ENCODE measurements at places on chromosomes 13 and 19.
A peak's percentile ranks its signal among the peaks of the same experiment; 100 is the strongest.

DNA sequence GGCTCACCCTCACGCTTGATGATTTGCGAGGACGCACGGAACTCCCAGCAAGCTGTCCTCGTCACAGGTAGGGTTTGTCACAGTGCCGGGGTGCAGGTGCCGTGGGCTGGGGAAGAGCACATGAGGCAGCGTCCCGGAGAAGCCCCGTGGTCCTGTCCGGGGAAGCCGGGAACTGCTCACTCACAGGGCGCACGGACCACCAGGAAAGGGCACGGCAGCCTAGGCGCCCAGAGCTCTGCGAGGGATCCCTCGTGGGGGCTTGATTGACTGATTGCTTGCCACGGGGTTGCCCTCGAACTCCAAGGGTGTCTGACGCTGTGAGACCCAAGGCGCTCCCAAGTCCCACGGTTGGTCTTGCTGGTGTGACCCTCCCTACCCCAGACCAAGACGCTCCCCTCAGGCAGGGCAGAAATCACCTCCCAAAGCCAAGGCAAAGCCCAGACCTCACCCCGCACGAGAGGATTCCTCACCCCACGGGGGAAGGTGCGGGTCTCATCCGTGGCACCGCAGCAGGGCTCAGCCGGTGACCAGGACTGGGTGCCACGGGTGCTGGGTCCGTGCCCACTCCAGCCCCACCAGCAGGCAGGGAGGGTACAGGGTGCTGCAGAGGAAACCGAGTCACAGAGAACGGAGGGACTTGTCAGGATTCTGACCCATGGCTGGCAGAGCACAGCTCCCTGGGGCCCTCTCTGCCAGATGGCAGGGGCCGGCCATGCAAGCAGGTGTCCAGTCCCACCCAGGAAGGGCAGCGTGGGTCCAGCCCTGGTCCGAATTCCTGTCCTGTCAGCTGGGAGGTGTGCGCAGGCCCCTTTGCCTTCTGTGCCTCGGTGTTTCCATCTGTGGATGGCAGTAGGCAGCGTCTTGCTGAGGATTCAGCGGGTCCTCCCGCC, 7.7 kb downstream of the C2CD4C start:
- no peak for DNase-seq

DNA sequence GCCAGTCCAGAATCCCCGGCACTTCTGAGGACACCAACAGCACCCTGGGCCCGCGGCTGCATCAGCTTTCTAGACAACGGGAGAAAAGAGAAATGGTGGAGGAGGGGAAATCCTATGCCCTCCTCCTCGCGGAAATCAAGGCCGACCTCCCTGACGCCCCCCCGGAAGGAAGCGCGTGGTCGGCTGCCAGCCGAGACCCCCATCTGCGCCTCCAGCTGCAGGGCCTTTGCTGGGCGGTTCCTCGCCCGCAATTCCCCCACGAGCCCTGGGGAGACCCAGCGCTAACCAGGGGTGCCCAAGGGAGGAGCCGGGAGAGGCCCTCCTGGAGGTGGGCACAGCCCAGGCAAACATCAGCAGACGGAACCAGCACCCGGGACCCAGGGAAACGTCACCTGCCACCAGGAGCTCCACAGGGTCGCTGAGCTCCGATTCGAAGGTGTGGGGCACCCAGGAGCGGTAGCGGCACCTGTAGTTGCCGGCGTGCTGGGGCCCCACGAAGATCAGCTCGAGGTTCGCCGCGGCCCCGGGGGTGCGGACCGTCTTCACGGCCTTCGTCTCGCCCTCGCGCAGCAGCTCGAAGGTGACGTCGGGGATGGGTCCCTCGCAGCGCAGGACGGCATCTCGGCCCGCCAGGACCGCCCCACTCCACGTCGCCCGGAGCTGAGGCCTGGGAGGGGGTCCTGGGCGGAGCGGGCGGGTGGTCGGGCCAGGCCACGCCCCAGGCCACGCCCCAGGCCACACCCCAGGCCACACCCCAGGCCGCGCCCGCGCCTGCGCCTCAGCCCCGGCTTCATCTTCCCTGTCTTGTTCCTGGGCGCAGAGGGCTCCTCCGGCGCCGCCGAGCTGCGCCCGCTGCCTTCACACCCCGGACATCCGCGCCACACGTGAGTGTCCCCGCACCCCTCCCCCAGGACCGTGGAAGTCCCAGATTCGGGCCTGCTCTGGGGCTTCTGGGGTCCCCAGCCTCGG, 6.0 kb downstream of the A1BG start:
- peak; percentile 70 for DNase-seq

DNA sequence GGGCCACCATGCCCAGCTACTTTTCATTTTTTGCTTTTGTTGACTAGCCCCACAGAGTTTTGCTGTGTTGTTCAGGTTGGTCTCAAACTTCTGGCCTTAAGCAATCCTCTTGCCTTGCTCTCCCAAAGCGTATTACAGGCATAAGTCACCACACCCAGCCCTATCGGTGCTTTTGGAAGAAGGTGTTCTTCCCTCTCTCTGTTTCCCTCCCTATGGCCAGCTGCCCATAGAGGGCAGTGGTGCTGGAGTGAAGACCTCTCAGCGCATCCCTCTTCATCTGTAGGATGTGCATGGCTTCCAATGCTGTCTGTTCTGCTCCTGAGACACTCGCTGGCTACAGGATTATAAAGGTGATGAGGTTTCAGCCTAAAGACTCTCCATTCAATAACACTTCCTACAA, 1.3 kb upstream of the CD22 start:
- DNase-seq = no peak

GRCh38 chr13:54845351-54845965, 1816.8 kb downstream of the OLFM4 start:
- DNase-seq = no peak

GRCh38 chr13:30806784-30807183, 71.4 kb downstream of the ALOX5AP start:
- no peak for DNase-seq

GRCh38 chr19:35555301-35556005, 8.0 kb downstream of the ATP4A start:
- no peak for DNase-seq
